H9 (cell line): ENCODE measurements at places on chromosomes 1 and 21.

DNA sequence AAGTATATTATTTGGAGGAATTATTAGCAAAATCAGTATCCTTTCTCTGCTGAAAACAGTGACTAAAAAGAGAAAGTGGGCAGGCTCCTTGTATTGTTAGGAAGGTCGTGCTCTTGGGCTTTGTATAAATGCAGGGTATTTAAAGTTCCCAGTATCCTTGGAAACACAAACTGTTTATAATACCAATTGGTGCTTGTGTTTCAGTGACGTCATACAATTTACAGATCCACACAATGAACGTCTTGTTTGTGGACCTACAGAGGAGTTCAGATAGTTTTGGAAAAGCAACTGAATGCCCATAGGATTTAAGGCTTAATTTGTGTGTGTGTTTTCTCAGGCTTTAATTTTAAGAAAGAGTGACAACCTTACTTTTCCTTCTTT, 168.2 kb downstream of the RASAL2 start:
- H3K36me3 ChIP-seq, result peaks cover 5% of the 10 kb centered on the region
- H3K27me3 ChIP-seq, result no peaks in the 10 kb centered on the region
- DNase-seq, result no peak
- no peak overlapping the region for H3K4me3 ChIP-seq

DNA sequence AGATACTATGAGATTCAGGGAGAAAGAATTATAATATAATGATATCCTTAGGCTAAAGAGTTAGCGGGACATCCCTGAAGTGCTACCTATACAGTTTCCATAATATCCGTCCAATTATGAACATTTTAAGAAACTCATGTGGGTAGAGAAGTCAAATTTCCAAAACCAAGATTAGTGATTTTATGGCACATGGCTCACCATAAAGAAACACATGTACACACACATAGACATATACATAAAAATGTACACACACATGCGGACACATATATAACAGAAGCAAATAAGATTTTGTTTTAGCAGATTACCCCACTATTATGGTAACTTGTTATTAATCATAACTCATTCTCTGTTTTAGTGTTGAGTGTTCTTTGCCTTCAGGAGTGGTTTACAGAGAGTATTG, 566.7 kb upstream of the NEGR1 start:
- no peaks in the 10 kb centered on the region for H3K36me3 ChIP-seq
- H3K27me3 ChIP-seq, result no peaks in the 10 kb centered on the region
- H3K4me1 ChIP-seq, result peaks cover 11% of the 10 kb centered on the region; the same call in 1 of the 2 replicates
- DNase-seq, result no peak

DNA sequence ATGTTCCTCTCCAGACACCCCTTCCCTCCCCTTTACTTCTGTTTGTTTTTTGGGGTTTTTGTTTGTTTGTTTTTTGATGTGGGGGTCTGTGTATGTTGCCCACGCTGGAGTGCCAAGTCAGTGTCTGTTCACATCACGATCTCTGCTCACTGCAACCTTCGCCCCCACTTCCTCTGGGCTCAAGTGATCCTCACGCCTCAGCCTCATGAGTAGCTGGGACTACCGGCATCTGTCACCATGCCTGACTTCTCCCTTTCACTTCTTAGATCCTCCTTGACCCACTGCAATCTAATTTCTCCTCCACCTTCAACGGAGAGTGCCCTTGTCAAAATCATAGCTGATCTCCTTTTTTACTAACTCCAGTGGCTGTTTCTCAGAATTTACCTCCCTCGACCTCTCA, 100.7 kb upstream of the KIF26B start:
- H3K36me3 ChIP-seq, result peaks cover 16% of the 10 kb centered on the region

GRCh38 chr1:205604059-205604458, 27.8 kb downstream of the ELK4 start:
- no peak overlapping the region for H3K27ac ChIP-seq
- H3K27me3 ChIP-seq, result no peaks in the 10 kb centered on the region
- H3K36me3 ChIP-seq, result peaks cover 34% of the 10 kb centered on the region
- no peak for DNase-seq
- no peaks in the 10 kb centered on the region for H3K4me1 ChIP-seq
- no peak overlapping the region for H3K4me3 ChIP-seq
